ENCODE measurements at places on chromosomes 3 and 15.

- no peak for DNase-seq
Observed at GRCh38 chr3:66004244-66004643, 34.5 kb downstream of the MAGI1 start.

DNA sequence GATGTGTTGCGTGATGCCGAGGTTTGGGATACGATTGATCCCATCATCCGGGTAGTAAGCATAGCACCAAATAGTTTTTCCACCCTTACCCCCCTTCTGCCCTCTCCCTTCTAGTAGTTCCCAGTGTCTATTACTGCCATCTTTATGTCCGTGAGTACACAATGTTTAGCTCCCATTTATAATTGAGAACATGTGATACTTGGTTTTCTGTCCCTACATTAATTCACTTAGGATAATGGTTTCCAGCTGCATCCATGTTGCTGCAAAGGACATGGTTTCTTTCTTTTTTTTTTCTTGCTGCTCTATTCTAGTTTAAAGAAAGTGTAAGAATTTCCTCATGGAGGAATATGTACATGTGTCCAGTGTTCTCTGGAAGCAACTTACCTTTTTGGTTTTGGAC, 51.8 kb downstream of the NSUN3 start:
- DNase-seq, result peak; percentile 46

DNA sequence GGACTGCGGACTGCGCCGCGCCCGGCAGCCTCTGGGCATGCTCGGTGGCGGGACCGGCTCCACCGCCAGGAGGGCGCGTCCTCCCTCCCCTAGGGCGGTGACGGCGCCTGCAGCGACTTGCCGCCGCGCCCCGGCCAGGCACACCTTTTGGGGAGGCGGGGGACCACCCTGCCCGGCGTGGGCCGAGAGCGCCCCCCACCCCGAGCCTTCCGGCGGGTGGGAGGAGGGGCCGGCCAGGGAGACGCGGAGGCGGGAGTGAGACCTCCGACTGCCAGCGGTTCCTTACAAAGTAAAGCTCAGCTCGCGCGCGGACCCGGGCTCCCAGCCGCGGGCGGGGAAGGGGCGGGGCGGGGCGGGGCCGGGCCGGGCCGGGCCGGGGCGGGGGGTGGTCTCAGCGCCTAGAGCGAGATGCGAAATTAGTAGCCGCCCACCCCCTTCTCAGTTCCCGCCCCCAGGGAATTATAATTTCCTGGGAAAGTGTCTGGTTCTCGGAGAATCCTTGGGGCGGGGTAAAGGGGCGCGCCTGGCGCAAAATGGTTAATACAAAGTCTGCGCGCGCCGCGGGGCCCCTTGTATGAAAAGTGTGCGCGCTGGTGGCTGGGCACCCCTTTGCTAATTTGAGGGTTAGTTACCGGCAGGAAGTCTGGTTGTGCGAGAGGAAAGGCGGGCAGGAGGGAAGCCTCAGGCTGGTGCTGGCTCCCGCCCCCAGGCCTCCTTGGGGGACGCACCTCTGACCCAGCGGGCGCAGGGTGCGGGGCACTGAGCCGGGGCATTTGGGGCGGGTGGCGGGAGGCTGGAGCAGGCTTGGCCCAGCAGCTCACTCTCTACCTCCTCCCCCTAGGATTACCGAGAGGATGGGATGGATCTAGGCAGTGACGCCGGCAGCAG, 224.8 kb upstream of the IL12A start:
- peak; percentile 94 for DNase-seq

DNA sequence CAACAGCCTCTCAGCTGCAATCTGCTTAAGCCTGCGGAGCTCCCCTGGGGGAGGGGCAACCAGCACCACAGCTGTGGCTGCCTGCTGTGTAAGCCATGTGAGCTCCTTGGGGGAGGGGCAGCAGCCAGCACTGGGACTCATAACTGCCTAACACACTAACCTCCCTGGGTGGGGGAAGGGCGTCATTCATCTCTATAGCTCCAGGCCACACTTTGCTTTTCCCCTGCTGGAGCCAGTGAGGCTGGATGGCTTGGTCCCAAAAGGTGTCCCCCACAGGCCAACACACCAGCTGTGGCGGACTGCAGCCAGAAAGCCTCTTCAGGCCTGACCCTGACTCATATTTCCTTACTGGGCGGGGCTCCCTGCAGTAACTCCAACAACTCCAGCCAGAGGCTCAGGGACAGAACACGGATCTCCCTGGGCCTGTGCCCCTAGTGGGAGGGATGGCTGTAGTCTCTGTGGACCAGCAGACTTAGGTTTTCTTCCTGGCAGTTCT, 129.8 kb downstream of the PPM1L start:
- peak; percentile 90 for DNase-seq

DNA sequence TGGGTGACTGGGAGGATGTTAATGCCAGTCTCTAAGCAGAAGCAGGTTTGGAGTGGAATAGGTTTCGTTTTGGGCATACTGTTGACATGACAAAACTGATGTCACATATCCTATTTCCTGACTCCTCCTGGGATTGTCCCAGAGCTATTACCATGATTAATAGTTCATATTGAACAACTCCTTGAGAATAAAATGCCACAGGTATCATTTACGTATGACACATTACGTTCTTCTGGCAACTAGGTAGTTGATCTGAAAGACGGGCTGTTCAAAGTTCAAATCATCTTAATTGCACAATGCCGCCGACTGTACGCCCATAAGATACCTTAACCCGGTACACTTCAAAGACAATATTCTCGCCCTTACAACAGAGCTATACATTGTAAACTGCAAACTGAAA, 1.4 kb upstream of the RAB5A start:
- DNase-seq, result no peak

DNA sequence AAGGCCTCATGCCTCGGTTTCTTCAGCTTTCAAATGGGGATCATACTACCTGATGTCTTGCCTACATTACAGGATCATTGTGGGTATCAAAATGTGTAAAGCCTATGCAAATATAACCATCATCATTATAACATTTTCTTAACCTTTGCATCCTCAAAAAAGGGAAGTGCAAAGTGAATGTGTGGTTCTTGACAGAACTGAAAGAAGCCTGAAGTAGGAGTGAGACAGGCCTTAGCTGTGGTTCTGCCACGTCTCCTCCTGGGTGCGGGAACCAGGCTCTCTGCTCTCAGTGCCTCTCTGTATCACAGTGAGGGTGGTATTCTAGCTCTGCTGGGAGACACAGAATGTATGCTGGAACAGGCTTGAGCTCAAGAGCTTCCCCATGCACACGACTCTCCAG, 316.9 kb upstream of the ICE2 start:
- DNase-seq, result no peak

DNA sequence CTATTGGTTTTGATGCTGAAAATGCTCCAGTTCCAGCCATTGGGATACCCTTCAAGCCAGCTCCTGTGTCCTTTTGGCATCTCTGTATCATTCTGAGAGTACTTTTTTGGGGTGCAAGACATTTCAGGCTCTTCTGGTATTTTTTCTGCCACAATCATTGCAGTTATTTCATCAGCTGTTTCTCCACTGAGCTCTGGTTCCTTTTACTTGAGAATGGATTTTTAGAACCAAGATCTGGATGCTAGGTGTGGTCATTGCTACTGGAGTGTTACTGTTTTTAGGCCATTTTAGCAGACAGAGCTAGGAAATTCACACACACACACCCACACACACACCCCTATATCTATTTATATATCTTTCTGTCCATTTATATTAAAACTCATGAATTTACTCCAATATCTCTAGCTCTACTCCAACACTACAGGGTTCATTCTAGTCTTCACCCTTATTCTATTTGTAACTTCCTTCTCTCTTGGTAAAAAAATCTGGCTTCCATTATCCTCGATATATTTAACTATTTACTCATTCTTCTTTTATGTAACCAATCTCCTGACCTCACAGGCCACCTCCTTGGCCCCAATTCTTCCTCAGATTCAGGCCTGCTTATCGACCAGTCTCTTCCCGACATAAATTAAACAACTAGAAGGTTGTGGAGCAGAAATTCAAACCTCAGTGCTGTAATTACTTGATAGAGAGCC, 17.0 kb downstream of the SLC35G2 start:
- peak; percentile 28 for DNase-seq

DNA sequence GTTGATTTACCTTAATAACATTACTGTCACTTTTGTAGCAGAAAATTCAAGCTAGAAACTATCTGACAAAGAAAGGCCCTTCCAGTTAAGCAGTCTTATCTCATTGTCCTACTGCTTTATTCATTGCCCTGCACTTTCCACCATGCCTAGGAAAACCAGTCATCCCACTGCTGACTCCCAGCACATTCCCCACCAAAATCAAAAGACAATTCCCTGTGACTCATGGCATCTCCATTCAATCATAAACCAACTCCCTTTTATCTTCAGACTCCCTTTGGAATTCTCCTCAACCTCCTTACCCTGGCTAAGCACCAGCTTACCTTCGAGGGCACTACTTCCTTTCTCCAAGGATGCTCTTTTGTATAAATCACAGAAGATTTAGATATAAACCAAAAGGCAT, 184.3 kb downstream of the PLCH1 start:
- peak; percentile 50 for DNase-seq

DNA sequence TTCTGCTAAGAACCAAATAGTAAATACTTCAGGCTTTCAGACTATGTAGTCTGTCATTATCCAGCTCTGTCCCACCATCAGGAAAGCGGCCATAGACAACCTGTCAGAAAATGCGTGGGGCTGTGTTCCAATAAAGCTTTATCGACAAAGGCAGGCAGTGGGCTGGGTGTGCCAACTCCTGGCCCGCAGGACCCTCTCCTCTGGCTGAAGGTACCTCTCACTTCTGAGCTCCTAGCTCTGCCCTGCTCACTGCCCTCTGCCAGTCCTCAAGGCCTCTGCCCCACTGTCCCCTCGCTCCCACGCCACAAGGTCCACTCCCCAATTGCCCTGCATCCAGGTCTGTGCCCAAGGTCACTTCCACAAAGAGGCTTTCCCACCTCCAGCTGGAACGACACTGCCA, 20.0 kb downstream of the SSUH2 start:
- DNase-seq, result no peak

DNA sequence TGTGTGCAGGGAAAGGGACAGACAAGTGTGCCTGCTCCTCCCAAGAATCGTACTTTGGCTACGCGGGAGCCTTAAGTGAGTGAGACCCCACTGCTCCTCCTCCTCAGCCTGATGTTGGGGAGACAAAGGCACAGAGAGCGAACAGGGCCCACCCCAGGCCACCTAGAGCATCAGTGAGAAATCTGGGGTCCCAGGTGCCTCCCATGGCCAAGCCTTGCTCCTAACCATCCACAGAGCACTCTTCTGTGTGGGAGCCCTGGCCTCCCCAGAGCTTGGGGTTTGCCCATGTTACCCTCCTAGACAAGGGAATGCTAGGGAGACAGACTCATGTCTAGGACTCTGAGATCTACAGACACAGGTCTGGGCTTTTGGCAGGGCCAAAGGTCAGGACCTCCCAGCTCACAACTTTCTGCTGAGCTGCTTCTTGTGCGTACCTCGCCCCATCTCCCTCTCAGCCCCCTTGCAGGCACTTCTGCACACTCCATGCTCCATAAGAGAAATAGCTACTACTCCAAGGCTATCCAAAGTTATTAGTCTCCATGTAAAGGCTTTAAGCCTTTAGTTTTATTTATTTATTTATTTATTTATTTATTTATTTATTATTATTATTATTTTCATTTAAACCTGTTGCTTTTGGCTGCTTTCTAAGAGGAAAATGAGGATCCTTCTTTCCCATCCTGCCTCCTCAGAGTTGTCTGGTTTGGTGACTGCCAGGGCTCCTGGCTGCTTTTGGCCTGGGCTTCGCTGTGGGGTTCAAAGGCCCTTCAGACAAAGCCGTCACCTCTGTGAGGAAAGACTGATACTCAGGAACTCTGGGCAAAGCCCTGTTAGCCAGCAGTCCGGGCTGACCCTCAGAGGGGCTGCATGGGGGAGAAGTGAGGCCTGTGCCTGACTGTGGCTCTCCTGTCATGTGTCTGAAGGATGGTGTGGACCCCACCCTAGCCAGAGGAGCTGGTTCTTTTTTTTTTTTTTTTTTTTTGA, 32.8 kb upstream of the TOPBP1 start:
- no peak for DNase-seq

GRCh38 chr3:81967393-81967792, 205.9 kb upstream of the GBE1 start:
- peak; percentile 72 for DNase-seq

- no peak for DNase-seq
Observed at GRCh38 chr3:157086060-157086750, 73.7 kb downstream of the CCNL1 start.

DNA sequence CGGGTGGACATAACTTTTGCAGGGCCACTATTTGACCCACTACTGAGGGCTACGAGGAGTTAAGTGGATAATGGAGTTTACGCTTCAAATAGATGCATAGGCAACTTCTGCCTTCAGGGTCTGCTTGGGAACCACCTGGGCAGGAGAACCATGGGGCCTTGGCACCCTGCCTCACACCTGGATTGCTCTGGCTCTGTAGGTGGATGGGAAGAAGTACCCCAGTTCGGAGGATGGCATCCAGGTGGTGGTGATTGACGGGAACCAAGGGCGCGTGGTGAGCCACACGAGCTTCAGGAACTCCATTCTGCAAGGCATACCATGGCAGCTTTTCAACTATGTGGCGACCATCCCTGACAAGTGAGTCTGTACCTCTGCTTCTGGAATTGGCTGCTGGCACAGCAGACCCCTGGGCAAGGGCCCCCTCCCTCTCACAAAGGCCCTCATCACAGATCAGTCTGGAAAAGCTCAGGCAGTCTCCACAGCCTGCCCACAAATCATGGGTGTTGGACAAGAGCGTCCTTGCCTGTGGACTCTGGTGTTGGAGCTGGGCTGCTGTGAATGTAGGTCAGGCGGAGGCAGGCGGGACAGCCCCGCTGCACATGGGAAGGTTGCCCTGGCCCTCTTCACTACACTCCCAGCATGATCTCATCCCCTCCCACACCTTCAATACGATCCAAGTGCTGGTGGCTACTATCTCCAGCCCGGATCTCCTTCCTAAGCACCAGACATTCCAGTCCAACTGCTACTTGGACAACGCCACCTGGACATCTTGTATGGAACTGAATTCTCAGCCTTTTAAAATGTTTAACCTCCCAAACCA, 46.7 kb downstream of the MESD start:
- no peak for DNase-seq

DNA sequence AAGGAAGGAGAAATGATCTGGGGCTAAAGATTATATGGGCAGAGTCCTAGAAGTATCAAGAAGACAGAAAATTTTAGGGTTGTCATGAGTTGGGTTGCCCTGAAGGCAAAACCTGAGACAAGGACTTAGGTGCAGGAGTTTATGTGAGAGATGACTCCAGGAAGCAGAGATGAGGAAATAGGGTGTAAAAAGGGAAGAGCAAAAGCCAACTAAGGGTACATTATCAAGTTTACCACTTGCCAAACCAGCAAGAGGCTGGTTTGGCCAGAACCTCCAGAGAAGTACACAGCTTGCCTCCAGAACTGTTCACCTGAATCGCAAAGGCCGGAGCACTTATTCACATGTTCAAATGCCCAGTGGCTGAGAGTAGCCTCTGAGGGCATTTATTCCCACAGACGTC, 116.7 kb downstream of the FHIT start:
- no peak for DNase-seq

- DNase-seq, result no peak
Observed at GRCh38 chr3:107637416-107638183, 114.8 kb downstream of the BBX start.

- peak; percentile 19 for DNase-seq
Observed at GRCh38 chr3:63333815-63334214, 55.7 kb downstream of the SYNPR start.

GRCh38 chr3:124850633-124851032, 36.5 kb downstream of the ITGB5 start:
- DNase-seq, result peak; percentile 86

- no peak for DNase-seq
Observed at GRCh38 chr3:15347737-15348110, 15.3 kb upstream of the SH3BP5 start.

- peak; percentile 20 for DNase-seq
Observed at GRCh38 chr3:76024640-76025039, 239.3 kb upstream of the ZNF717 start.
